Stimulated activated CD8-positive, alpha-beta memory T cell treated with anti-CD3 and anti-CD28 coated beads, Interleukin-4, amount 100 ng/mL, for 24 hours (primary cell): ENCODE measurements at places on chromosomes 6 and 20.

- no peak for DNase-seq
Observed at GRCh38 chr6:137868721-137869548, 1.9 kb downstream of the TNFAIP3 start.

- DNase-seq: no peak
Observed at GRCh38 chr6:26141378-26141904, 54.2 kb downstream of the HFE start.

DNA sequence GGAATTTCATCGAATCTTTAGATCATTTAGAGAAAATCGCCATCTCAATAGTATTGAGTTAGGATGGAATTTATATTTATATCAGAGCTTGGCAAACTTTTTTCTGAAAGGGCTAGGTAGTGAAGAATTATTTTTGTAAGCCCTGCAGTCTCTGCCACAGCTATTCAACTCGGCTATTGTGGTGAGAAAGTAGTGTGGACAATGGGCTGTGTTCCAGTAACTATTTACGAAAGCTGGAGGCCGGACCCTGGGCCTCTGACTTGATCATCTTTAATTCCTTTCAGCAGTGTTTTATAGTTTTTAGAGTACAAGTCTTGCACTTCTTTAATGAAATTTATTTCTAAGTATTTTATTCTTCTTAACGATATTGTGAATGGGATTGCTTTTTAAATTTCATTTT is 201.5 kb downstream of the FARS2 start:
- DNase-seq: no peak

DNA sequence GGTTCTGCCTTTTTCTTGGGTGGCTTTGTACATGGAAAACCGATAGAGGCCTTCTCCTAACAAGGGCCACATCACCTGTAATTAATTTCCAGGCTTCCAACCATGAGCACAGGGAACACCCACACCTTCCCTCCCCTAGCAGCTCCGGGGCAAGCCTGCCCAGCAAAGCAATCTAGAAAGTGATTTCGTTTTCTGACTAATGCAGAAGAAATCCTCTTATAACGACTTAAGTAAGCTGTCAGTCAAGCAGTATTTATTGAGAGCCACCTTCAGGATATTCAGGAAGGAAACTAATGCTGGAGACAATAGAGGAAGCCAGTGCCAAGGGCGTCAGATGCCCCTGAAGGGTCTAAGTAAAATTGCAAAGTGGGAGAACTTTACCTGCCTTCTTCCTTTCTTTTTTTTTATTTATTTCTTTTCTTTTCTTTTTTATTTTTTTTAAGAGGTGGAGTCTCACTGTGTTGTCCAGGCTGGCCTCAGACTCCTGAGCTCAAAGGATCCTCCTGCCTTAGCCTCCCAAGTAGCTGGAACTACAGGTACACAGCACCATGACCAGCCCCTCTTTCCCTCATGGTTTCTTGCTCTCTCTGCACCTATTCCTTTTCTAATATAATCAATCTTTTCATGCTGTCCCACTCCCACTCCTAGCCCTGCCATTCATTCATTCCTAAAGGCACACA is 67.5 kb upstream of the MBOAT1 start:
- DNase-seq: no peak

DNA sequence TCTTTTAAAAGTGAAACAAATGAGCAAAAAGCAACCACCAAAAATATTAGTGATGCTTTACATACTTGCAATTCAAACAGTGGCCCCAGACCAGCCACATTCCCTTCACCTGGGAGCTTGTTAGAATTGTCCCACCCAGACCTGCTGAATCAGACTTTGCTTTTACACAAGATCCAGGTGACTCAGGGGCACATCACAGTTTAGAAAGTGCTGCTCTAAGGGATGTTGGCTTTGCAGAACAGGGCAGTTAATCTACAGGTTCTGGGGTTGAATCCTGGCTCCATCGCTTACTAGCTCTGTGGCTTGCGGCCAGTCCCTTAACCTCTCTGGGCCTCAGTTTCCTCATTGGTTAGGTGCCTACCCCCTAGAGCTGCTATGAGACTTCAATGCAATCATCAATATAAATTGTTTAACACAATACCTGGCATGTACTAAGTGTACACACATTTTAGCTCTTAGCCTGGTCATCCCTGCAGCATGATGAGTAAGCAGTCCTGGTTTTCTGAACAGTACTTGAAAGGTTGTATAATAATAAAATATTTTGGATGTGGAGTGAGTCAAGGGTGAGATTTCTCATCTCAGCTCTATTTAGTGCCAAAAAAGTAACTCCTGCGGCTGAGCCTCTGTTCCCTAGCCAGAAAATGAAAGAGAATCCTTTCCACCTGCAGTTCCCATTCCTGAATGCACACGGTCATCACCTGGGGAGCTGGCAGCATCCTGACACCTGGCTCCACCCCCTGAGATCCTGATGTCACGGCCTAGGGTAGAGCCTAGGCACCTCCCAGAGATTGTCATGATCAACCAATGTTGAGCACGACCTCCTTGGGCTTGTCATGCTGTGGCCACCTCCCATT is 162.7 kb downstream of the ANKRD60 start:
- DNase-seq: no peak

DNA sequence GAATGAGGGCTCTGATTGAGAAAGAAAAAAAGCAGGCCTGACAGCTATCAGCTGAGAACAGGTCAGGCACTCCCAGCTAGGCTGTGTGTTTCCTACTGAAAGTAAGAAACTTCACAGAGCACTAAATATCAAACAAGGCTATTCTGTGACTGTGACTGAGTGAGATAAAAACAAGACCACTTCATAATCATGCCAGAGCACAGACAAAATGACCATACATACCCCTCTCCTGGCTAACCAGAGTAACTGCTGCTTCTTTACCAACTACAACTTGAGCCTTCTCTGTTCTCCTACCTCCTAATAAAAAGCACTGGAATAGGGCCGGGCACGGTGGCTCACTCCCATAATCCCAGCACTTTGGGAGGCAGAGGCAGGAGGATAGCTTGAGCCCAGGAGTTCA is 6.8 kb upstream of the BTN1A1 start:
- no peak for DNase-seq

- DNase-seq: no peak
Observed at GRCh38 chr6:93786474-93787330, 367.3 kb upstream of the EPHA7 start.

DNA sequence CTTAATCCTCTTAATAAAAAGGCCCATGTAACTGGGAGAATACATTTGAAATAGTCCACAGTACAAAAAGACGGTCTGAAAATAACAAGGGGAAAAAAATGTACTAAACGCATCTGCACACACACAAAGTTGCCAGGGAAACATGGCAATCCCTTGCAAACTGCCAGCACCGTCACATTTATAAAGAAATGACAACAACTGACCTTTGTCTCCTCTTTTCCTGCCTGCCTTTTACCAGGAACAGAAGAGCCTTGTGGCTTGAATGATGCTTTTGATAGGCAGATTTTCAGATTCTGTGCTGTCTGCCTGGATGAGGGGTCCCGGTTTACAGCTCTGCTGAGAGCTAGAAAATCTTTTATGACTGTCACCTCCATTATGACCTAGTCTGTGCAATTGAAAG is 308.6 kb upstream of the ZFP64 start:
- no peak for DNase-seq

DNA sequence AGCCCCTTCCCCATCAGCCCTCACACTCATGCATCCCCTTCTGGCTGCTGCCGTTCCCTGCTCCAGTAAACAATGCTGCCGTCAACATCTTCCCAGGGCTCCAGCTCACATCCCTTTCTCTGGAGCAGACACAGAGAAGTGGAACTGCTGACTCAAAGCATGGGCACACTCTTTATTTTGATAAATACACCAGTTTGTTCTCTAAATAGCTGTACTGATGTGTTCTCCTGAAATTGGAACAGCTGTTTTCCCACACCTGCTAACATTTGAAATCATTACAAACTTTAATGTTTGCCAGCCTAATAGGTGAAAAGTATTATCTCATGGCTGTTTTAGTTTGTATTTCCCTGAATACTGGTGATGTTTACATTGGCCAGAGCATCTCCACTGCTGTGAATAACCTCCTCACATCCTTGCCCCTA is 102.1 kb upstream of the NXT1 start:
- no peak for DNase-seq

GRCh38 chr6:14423955-14424354 is 306.4 kb downstream of the CD83 start:
- no peak for DNase-seq

- DNase-seq: no peak
Observed at GRCh38 chr6:13112921-13113320, 215.4 kb downstream of the TBC1D7 start.

- DNase-seq: no peak
Observed at GRCh38 chr6:25889877-25890853, 16.1 kb upstream of the SLC17A3 start.
